Ecto neural progenitor cell (in vitro differentiated cells): ENCODE measurements at places on chromosomes 12 and 14.

DNA sequence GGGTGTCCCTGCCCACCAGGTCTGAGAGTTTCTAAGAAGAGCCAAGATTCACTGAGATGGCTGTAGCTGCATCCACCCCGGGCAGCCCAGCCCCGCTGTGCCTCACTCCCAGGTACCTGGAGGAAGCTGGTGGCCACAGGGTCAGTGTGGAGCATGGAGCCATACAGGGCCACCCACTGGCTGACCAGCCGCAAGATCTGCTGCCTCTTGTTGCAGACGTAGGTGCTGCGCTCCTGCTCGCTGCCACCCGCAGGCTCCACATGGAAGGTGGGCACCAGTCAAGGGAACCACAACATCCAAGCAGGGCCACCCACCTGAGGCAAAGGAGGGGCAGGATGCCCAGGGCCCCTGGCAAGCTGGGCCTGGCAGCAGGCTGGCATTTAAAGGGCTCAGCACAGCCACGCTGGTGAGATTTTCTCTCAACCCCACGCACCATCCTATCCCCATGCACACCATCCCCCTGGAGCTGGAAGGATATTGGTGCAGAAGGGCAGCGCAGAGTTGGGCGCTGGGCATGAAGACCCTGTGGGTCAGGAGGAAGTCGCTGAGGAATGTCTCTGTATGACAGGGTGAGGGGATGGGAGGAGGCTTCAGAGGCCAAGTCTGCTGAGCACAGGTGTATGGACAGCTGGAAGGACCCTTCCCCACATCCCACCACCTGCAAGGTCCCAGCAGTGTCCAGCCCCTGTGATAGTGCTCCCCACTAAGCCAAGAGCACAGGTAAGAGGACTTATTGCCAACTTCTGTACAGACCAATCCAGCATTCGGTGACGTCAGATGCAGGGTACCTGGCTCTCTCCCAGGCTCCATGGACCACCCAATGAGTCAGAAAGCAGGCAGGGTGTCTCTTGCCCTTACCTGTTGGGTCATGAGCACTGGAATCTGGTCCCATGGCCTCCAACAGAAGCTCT lies 10.8 kb downstream of the RAPGEF3 start:
- DNase-seq = no peak

- no peak for DNase-seq
Observed at GRCh38 chr14:74747237-74747636, 15.9 kb upstream of the YLPM1 start.

GRCh38 chr12:60539592-60539991 lies 943.8 kb downstream of the SLC16A7 start:
- no peak for DNase-seq

GRCh38 chr14:96584199-96584906 lies 82.2 kb downstream of the PAPOLA start:
- peak; percentile 87 for DNase-seq

DNA sequence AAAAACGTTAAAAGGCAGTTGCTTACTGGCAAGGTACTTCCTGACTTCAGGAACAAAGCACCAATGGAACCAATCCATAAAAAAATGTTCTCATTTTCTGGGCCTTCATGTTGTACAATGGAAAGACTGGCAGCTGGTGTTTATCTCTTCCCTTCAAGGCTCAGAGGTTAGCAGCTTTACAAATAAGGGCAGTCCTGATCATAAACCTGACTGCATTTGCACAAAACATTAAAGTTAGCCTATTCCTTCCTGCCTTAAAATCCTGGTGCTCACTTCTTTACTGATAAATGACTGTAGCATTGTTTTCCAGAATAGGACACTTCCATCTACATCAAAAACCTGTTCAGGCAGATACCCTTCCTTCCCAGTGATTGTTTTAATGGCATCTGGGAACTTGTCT lies 19.2 kb downstream of the IL26 start:
- no peak for DNase-seq

DNA sequence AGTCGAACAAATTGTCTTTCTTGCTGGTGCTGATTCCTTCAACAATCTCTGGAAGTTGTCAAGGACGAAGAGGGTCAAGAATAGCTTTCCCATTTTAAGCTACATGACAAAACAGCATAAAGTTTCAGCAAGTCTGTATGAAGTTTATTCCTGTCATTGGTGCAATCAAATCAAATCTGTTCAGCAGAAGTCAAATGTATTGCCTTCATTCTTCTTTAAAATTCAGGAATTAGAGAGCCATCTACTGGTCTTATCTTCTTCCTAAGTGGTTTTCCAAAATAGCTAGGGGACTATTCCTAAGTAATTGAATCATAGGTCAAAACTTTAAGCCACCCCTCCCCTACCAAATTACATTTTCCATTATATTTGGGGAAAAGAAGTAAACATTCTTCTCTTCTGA lies 990.2 kb downstream of the GALC start:
- DNase-seq = no peak

DNA sequence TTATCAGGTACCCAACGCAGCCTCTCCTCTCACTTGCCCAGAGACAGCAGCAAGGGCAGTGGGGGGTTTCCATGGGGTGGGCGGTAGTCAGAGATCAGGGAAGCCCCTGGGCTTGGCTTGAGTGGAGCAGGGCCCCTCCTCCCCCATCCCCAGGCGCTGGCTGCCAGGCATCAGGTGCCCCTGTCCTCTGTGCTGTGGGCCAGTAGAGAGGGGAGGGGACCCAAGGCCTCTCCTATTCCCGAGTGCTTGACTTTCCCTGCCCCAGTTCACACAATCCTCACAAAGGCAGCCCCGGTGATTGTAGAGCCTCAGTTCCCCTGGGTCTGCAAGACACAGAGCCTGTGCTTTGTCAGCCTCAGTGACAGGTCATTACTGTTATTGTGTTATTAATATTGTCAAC lies 57.7 kb downstream of the MVK start:
- DNase-seq = no peak

- DNase-seq = no peak
Observed at GRCh38 chr12:115032521-115032920, 348.5 kb upstream of the TBX3 start.

GRCh38 chr14:39212034-39212433 lies 21.7 kb upstream of the MIA2 start:
- no peak for DNase-seq

DNA sequence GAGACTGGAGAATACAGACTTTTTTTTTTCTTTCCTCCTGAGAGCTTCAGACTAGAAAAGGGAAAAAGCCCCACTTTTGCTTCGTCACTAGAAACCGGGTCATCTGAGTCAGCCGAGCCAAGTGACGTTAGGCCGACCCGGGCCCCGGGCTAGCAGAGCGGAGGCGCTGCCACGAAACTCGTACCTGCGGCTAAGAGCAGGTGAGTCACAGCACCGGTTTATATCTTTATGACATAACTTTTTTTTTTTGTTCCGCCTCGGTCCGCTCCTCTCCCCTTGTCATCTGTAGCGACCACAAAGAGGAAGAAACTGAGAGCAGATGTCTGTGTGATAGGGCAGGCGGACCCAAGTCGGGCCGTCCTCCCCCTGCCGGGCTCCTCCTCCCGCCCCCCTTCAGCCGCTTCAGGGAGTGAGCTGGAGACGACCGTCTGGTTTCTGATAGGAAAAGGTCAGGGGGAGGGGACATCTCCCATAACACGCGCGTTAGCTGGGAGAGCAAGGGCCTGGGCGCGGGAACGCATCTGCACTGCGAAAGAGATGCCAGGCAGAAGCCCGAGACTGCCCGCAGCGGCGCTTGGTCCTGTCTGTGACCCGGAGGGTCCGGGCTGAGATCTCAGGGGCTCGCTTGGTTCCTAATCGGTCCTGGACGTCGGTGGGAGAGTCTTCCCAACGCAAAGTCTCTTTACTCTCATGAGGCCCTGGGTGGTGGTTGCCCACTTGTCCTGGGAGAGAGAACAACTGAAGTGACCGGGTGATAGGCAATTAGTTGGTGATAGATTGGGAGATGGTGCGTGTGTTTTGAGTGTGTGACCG lies 586 bp downstream of the TTC6 start:
- peak; percentile 69 for DNase-seq

- DNase-seq = no peak
Observed at GRCh38 chr12:65668981-65669695, 155.1 kb upstream of the HMGA2 start.

GRCh38 chr12:42761601-42762350 lies 172.2 kb upstream of the PRICKLE1 start:
- DNase-seq = no peak

- no peak for DNase-seq
Observed at GRCh38 chr14:101761881-101762529, 496 bp downstream of the PPP2R5C start.

DNA sequence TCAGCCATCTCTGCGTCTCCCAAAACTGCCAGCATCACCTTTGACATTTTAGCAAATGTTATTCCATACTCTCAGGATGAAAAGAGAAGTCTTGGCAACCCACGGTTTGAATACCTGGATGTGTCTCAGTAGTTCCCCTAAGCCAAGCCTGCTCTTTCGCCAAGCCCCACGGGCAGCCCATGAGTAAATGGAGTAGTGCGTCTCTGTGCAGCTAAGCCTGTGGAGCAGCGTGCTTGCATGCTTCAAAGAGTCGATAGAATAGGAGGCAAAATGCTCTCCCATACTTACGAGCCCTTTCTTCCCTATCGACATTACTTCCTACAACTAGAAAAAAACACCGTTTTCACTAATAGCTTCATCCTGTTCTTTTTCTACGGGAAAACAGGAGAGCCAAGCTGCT lies 634.5 kb upstream of the TMEM132C start:
- DNase-seq = no peak

DNA sequence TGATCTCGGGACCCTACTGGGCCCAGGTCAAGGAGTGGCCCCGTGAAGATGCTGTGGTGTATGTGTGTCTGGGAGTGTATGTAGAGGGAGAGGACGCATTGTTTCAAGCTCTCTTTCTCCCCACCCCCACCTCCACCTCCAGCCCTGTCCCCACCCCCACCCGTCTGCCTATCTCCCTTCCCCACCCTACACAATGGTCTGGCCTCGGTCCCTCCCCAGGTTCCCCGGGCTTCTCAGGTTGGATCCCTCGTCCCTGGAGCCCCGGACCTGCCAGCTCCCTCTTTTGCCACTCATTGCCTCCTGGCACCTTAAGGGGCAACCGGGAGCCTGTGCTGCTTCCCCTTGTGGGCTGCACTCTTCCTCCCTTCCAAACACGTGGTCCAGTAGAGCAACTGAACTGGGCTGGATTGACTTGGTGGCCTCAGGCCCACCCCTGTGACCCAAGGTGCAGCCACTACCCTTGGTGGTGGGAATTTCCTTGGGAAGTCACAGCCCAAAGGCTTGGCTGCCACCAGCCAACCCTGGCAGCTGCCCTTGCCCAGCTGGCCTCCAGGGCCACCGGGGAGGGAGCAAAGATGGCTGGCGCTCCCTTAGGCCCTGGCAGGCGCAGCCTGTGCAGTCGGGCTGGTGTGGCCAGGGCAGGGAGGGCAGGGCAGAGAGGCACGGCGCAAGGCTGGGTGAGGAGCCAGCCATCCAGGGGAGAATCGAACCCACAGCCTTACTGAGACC lies 628 bp downstream of the VRTN start:
- no peak for DNase-seq

GRCh38 chr12:53564278-53564677 lies 57.0 kb upstream of the NPFF start:
- DNase-seq = no peak

GRCh38 chr14:77911356-77911755 lies 111.4 kb downstream of the ADCK1 start:
- no peak for DNase-seq

GRCh38 chr14:21525962-21526671 lies at the start of gene SALL2:
TSS of gene SALL2 (minus strand) at chr14:21526346. CDS start at chr14:21526127, 219 bp downstream.
- peak; percentile 94 for DNase-seq

GRCh38 chr12:93879476-93880421 lies 202.6 kb downstream of the CRADD start:
- DNase-seq = no peak

- DNase-seq = no peak
Observed at GRCh38 chr14:95143808-95144620, 13.3 kb downstream of the DICER1 start.

GRCh38 chr12:27193106-27193505 lies 51.0 kb upstream of the STK38L start:
- DNase-seq = no peak

GRCh38 chr14:30621354-30621939 lies 672 bp upstream of the SCFD1 start:
- DNase-seq = peak; percentile 50

DNA sequence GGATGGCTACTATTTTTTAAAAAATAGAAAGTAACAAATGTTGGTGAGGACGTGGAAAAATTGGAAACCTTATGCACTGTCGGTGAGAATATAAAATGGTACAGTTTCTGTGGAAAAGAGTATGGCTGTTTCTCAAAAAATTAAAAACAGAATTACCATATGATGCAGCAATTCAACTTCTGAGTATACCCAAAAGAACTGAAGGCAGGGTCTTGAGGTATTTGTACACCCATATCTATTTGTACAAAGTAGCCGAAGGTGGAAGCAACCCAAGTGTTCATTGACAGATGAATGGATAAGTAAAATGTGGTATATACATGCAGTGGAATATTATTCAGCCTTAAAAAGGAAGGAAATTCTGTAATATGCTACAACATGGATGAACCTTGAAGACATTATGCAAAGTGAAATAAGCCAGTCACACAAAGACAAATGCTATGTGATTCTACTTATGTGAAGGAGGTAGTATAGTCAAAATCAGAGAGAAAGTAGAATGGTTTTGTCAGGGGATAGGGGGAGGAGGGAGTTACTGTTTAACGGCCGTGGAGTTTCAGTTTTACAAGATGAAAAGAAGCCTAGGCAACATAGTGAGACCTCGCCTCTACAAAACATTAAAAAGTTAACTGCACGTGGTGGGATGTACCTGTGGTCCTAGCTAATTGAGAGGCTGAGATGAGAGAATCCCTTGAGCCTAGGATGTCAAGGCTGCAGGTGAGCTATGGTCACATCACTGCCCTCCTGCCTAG lies 38.4 kb upstream of the CCT2 start:
- no peak for DNase-seq

DNA sequence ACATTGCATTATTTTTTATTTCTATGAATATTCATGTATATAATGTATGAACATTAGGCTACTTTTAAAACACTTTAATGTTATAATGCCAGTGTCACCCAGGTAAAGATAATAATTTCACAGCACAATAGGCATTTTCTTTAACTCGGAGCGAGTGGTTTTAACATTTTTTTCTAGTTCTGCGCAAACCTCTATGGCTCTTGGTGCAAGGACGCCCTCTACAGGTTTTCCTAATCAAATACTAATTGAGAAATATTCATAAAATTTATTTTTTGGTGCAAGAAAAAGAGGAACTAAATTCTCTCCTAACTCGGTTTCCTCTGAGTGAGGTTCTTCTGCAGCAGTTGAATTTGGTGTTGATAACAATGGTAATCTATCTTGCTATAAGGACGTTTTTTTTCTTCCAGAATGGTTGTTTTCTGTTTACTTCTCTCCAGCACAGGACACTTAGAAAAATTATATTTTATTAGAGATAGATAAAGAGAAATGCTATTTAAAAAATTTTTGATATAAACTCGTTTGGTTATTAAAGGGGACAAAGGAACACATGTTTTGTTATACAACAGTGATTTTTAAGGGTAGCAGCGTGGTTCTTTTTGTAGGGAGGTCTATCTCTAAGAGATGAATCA lies 2.4 kb upstream of the WIF1 start:
- no peak for DNase-seq
